ENCODE measurements at places on chromosomes 12 and 14.

- no peak for DNase-seq
These were observed 331.1 kb downstream of the GLT1D1 start for GRCh38 chr12:129184127-129184928.

DNA sequence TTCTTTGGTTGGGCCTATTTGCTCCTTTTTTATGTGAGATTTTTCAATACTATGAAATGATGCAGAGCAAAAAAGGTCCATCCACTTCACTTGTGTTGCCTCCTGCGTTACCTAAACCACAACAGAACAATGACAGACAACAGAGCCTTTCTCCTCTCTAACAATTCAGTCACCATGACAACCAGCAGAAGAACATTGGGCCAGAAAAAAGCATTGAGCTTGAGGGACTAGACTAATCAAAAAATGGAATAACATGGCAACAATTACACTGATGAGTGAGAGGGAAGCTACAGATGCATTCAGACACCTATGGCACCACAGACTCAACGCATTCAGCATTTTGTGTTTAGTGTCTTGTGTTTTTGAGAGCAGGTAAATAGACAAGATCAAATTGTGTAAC is 44.6 kb upstream of the PTCSC3 start:
- DNase-seq = no peak

DNA sequence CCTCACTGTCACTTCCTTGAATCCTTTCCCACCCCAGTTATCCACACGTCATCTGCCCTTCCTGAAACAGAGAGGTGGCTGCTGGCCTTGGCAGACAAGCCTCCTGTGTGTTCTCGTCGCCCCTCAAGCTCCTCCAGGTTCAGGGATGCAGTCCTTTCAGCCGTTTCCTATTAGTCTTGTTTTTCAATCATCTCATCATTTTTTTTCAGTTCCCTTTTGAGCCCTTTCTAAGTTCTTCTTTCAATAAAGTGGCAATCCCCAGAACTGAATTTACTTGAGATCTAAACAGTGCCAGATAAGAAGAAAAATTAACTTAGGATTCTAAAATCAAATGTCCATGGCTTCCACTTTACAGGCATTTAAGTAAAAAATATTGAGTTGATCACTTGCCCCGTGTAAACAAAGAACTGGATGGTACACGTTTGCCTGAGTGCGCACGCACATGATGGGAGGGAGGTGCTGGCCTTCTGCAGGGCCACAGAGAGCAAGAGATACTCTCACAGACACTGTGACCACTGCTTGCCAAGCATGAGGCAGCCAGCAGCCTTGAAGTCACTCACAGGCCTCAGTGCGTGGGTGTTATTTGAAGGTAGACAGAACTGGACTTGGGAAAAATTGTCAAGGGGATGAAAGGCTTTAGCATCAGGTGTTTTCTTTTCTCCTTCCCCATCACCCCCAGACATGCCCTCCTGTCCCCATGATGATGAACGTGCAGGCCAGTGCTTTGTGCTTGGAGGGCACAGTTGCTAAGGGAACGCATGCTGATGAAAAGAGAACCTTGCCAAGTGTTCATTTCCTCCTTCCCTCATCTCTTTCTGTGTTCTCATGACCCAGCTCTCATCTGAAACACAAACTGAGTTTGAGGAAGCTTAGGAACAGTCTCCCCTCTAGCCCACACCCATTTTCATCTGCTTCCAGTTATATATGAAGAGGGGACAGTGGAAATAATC is 408.3 kb downstream of the EGLN3 start:
- DNase-seq = no peak

DNA sequence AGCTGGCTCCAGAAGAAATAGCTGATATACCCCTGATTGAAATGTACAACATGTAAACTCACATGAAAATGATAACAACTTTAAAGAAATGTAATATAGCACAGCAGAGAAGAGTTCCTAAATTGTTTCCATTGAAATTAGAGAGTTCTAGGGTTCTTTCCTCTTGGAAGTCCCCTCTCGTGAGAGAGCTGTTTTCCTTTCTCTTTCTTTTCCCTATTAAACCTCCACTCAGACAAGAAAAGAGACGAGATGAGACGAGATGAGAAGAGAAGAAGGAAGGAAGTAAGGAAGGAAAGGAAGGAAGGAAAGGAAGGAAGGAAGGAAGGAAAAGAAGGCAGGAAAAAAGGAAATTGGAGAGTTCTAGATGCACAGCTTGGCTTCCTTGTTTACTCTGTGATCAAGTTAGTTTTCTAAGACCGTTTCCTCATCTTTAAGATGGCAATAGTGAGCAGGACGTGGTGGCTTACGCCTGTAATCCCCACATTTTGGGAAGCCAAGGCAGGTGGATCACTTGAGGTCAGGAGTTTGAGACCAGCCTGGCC is 11.9 kb downstream of the DRAM1 start:
- DNase-seq = no peak

- no peak for DNase-seq
These were observed 344 bp downstream of the LPAR5 start for GRCh38 chr12:6635375-6635855.

DNA sequence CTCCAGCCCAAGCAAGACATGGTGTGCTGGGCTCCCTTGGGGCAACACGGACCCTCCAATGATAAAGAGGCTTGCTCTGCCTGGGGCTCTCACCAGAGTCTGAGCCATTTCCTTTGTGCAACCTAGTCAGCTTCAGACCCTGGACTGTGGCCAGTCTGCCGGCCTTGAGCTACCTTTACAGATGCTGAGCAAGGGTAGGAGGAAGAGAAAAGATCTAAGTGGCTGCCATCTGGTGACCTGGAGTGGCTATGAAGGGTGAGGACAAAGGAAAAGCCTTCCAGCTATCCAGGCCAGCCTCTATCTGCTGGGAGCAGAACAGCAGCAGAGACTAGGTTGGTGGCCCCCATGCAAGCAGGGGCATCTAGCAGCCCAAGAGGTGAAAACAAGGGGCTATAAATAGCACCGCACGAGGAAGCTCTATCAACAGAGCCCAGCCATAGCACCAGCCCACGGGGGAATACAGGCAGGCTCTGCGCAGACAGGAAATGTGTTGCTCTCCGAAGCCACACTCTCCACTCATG is 230.1 kb downstream of the FOXN3 start:
- DNase-seq = no peak

- no peak for DNase-seq
These were observed 49.1 kb downstream of the CYP46A1 start for GRCh38 chr14:99733211-99733539.

- no peak for DNase-seq
These were observed 76.3 kb upstream of the NOS1 start for GRCh38 chr12:117437516-117438255.

- DNase-seq = peak; percentile 45
These were observed 818 bp upstream of the SUOX start for GRCh38 chr12:55996201-55996714.

DNA sequence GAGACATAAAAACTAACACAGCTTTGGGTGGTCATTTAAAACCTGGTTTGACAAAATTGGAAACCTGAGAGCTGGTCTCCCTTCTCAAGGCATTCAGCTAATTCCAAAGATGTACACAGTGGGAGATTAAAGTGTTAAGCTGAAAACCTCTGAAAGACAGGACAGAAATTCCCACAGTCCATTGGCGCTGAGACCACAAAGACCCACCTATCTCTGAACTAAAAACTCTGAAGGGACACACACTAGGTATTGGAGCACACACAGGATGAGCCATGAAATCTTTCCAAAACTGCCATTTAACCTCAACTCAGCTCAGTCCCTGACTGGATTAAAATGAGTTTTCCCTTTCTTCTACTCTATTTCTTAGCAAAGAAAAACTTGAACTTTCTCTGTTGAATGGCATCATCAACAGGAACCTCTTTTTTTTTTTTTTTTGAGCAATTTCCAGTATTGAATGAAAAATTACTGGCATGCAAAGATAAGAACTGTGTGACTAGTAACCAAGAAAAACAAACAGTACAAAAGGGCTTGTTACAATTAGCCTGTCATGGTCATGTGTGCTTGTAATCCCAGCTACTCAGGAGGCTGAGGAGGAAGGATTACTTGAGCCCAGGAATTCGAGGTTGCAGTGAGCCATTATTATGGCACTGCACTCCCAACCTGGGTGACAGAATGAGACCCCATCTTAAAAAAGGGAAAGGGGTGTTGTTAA is 82.4 kb downstream of the IPO8 start:
- no peak for DNase-seq

GRCh38 chr14:50887476-50887875 is 15.6 kb downstream of the ABHD12B start:
- no peak for DNase-seq

DNA sequence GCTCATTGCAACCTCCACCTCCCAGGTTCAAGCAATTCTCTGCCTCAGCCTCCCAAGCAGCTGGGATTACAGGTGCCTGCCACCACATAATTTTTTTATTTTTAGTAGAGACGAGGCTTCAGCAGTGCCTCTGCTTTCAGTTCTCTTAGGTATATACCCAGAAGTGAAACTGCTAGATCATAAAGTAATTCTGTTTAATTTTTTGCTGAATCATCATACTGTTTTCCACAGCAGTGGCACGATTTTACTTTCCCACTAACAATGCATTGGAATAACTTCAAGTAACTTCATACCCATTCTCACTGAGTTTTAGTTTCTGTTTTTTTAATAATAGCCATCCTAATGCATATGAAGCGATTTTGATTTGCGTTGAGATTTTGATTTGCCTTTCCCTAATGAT is 148.0 kb upstream of the G2E3 start:
- no peak for DNase-seq

- DNase-seq = no peak
These were observed 5.3 kb downstream of the SLC5A8 start for GRCh38 chr12:101204602-101205304.

- no peak for DNase-seq
These were observed 77.3 kb upstream of the LTA4H start for GRCh38 chr12:96112733-96113132.

GRCh38 chr12:73656375-73656774 is 881.3 kb upstream of the ATXN7L3B start:
- no peak for DNase-seq

DNA sequence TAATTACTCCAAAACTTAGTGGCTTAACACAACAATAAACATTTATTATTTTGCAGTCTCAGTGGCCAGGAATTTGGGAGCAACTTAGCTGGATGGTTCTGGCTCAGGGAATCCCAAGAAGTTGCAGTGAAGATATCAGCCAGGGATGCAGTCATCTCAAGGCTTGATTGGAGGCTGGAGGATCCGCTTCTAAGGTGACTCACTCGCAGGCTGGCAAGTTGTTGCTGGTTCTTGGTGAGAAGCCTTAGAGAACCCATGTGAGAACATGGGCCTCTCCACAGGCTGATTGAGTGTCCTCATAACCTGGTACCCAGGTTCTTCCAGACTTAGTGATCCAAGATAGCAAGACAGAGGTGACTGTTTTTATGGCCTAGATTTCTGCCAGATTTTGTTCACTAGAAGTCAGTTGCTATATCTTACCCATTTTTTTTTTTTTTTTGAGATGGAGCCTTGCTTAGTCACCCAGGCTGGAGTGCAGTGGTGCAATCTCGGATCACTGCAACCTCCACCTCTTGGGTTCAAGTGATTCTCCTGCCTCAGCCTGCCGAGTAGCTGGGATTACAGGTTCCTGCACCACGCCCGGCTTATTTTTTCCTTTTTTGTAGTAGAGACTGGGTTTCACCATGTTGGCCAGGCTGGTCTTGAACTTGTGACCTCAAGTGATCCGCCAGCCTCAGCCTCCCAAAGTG is 32.5 kb downstream of the BRMS1L start:
- no peak for DNase-seq

DNA sequence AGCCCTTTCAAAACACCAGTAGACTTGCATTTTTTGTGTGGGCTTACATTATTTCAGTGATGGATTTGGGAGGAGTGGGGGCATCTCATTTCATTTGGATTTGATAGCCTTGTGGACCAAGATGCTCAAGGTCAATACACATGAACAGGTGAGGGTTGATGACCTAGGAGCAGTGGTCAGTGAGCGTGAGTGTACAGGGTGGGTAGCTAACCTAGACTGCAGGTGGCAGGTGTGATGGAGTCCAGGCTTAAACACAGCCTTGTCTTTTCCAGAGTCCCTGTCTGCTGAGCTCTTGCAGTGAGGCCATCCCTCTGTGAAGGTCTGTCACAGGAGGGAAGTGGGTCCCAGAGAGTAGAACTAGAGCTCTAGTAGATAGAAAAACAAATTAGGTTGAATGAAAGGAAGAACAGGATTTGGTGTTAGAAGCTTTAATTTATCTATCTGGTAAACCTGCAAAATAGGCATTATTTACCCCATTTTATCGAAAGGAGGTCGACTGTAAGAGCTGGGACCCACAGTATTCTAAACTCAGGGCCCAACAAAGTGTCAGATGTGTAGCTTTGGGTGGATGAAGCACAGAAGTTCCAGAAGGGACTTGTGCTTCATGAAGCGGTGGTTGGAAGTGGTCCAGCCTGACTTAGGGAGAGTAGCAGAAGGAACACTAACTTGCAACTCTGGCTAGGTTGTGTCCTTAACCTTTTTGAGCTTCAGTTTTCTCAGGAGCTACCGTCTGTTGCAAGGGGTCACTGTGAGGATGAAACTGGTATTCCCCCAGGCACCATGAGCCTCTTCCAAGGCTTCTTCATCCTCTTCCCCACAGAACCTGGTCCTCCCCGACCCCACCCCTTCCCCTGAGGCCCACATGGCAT is 18.2 kb downstream of the RPS6KL1 start:
- DNase-seq = no peak

DNA sequence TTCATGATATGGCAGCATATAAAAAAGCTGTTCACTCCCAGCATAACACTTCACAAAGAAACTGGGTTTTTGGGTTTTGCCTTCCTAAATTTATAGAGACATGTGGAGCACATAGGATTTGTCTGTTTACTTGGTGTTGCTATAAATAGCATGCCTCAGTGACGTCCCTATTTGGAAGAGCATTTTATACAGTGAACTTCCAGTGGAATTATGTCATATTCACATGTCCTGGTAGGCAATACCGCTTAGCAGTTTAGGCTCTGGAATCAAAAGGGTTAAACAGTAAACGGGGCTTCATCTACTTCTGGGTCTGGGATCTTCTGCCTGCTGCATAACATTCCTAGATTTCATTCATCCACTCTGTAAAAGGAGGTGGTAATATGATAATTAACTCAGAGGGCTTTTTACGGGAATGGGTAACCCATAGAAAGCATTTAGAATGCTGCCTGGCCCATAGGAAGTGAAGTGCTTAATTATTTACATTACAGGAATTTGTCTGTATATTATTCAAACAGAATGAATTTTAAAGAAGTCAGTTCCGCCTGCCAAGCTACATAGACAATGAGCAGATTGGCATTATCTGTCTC is 396.1 kb downstream of the TMTC2 start:
- no peak for DNase-seq

- no peak for DNase-seq
These were observed 36.7 kb downstream of the SAV1 start for GRCh38 chr14:50631408-50631821.

DNA sequence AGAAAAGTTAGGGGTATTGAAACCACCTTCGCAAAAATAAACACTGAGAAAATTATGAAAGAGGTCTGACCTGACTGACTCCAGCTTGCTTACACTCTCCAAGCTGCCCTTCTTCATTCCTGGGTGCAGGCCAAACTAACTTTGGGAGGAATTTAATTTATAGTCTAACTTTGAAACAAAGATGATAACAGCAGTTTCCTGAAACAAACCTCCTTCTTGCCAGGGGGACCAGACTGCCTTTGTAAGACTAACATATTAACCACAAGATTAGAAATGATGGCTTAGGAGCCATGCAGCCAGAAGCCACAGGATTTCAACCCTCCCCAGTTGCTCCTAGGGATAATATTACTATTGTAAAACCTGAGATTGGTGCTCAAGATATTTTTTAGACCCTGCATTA is 13.8 kb upstream of the EEA1 start:
- DNase-seq = no peak

GRCh38 chr14:53398616-53399015 is 245.5 kb upstream of the DDHD1 start:
- DNase-seq = no peak

GRCh38 chr12:65673732-65674131 is 150.6 kb upstream of the HMGA2 start:
- DNase-seq = no peak

GRCh38 chr14:40581264-40581663 is 1025.4 kb upstream of the LRFN5 start:
- DNase-seq = no peak

Measured in stimulated activated CD8-positive, alpha-beta memory T cell treated with anti-CD3 and anti-CD28 coated beads, Interleukin-4, amount 100 ng/mL, for 1 hour (primary cell).